Esophagus squamous epithelium (tissue), 5 donors: ENCODE measurements at places on chromosomes 4 and X.

- no peak for DNase-seq
Observed at GRCh38 chr4:6794189-6794588, 11.7 kb downstream of the KIAA0232 start.

- DNase-seq = no peak
Observed at GRCh38 chrX:153620576-153620975, 21.6 kb upstream of the CCNQ start.

GRCh38 chr4:109506890-109507289, 53.2 kb upstream of the MCUB start:
- DNase-seq = no peak

DNA sequence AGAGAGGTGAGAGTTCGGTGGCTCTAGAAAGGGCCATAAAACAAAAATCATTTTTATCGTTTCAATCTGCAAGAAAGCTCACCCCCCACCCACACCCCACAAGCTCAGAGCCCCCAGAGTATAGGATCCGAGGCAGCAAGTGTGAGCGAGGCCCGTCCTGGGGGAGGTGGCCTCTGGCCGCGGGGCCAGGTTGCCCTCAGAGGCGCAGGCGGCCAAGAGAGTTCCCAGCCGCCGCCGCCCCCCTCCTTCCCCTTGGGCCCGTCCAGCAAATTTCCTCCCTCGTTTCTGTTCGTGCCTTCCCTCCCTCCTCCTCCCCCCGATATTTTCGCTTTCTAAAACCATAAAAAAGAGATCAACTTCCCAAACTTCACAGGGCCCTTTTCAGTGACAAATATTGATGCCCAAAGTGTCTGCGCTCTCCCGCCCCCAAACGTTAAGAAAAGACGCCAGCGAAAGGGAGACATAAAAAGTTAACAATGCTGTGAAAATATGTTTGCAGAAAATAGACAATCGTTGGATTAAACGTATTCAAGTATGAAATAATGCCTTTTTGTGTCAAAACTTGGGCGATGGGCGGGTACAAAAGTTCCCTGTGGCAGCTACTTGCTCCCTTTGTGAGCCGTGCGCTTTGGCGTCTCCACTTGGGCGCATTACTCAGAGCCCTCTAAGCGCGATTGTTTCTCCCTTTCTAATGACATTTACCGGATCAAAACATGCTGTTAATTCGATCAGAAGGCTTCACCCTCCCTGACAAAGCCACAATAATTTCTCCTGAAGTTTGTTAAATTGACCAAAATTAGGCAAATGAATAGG, 1.1 kb upstream of the HELT start:
- DNase-seq = no peak

DNA sequence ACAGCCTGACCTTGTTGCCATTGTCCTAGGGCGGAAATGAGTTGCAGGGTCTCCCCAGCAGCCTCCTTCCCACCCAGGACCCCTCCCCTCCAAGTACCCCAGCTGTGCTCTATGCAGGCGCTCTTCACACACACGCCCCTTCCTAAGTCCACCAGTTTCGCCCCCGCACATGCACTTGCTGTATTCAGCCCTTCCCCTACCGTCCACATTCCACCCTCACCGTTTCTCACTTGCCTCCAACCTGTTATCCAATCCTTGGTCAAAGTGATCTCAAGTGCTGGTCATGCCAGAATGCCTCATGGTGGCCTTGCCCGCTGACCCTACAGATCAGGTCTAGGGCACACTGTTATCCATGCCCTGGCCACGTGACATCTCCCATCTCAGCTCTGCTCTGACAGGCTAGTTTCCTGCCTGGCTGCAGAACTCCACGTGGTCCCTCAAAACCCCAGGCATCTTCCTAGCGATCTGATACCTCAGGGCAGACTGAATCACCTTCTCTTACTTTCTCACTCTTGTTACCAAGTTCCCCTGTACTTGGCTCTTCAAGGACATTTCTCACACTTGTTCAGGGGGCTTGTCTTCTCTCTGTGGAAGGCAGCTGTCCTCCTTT, 39.7 kb downstream of the NSG1 start:
- DNase-seq = no peak

GRCh38 chr4:41613386-41613785, 75.4 kb downstream of the LIMCH1 start:
- no peak for DNase-seq

DNA sequence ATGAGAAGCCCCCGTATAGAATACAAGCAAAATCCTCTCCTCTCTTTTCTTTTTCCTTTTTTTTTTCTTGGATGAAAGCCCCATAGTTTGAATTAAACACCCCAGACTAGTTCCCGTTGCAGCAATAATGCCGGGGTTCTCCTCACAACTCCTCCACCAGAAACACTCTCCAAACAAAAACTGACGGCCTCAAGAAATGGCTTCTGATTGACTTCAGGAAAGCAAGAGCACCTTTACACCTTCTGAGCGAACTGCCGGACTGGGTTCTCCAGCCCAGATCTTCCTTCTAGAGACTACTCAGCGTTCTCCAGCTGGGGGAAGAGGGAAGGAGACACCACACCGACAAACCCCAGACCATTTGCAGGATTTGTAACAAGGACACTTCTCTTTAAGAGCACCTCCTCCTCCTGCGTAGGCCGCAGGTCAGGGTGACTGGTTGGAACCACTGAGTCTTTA, 4.0 kb downstream of the HAND2 start:
- DNase-seq = no peak

- DNase-seq = no peak
Observed at GRCh38 chrX:85213792-85214530, 29.6 kb downstream of the SATL1 start.

- no peak for DNase-seq
Observed at GRCh38 chrX:110062919-110063318, 60.0 kb downstream of the TMEM164 start.

DNA sequence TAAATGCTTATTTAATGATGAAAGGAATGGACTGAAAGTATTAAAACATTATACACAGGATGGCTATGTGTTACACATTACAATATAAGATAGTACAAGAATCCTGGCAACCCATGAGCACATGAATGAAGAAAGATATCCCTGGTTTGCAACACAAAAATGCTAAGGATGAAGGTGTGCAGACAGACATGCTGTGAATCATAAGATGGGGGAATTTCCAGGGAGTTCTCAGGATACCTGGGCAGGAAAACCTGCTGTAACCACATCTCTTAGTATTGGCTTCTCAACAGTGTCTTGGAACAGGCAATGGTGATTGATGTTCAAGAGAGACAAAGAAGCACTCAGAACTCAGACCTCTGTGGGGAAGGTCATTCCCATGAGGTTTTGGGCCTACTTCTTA, 23.9 kb upstream of the ANOS1 start:
- DNase-seq = no peak

- DNase-seq = no peak
Observed at GRCh38 chr4:156762851-156763250, 208.7 kb downstream of the PDGFC start.

GRCh38 chrX:45806410-45807121, 605.9 kb upstream of the DIPK2B start:
- DNase-seq = no peak

- no peak for DNase-seq
Observed at GRCh38 chrX:151789179-151789800, 54.7 kb downstream of the CNGA2 start.

DNA sequence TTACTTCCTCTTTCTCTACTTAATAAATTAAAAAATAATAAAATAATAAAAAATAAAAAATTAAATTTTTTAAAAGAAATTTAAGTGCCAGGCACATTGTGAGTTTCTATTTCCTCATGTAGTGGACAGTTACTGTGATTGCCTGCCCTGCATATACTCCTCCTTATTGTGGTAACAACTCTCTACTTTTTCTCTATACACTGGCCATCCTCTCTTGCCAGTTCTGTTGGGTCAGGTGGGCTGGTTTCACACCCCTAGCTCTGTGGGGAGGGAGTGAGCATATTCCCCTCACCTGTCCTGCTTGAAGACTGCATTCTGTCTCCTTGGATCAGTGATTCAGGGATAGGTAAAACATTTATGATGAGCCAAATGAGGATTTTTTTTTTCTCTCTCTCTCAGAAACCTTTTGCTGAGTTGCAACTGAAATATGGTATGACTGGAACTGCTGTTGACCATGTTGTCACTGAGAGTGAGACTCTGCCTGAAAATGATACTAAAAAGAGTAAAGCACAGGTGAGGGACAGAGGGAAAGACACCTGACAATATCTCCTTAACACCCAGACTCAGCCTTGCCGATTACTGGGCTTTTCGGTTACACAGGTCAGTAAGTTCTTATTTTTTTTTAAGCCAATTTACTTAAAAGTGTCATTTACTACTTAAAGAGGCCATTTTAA, 37.2 kb downstream of the CXXC4 start:
- DNase-seq = no peak

GRCh38 chrX:15465896-15466651, 27.1 kb downstream of the PIR start:
- no peak for DNase-seq

- no peak for DNase-seq
Observed at GRCh38 chr4:102981005-102981404, 38.5 kb downstream of the SLC9B1 start.

DNA sequence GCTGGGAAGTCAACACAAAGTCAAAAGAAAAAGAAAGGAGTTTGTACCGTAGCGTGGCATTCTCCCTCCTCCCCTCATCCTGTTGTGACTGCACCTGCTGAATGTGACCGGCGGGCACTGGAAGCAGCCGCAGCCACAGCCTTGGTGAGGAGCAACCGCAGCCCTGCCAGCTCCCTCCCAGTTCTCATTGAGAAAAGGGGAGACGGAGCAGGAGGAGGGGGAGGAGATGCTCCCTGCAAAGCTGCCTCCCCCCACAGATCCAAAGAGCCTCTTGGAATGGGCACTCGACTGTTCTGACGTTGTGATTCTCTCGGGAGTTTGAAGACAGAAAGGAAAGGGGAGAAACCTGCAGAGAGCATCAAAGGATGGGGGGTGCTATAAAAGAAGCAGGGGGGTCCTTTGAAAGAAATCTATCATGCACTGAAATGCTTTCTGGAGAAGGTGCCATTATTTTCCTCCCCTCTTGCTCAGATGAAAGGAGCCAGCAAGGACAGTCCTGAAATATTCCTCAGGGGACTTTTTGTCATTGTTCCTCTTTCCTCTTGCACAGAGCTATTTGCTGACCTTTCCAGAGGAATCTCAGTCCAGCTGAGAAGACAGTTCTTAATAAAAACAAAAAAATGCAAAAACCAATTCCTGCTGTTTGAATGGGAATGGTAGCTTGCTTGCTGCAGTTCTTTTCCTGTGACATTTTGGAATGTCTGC, 429.7 kb downstream of the MAPK10 start:
- no peak for DNase-seq

DNA sequence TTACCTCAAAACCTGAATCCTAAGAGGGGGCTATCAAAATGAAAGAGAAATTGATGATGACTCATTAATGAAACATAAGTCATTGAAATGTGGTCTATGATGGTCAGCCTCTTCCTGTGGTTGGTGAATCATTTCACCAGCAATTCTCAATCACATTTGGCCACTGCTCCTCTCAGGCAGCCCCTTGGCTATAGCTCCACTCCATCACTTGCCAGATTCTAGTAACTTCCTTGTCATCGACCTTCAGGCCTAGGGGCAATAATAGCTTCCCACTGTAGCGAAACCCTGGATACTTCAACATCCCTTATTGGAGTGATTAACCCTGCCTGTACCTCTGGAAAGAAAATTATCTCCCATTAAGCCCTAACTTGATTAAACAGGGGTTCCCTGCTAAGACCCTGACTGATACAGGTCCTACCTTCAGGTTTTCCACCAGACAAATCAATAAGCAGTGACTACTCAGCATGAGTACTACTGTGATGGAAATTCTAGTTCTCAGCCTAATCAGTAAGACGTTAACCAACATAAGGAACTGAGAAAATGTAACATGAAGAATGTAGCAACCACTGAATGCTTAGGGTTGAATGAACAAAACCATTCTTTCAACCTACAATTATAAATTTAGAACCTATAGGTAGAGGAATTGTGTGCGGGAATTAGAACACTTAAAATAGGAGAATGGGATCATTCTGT, 30.4 kb downstream of the ADH7 start:
- no peak for DNase-seq

DNA sequence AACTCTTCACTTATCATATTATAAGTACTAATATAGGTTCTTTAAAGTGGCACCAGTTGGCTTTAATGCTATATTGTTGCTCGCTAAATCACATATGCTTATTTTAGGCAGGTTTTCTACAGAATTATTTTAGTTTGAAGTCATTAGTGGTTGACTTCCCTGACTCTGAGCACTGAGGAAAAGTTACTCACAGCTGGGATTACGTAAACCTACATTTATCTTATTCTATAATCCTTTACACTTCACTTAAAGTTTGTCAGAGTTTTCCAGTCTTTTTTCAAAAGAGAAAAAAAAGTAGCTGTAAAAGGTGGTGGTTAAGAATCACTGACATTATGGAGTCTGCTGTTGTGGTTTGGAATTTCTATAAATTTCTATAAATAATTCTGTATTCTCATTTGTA, 5.8 kb downstream of the UGT2B4 start:
- no peak for DNase-seq

DNA sequence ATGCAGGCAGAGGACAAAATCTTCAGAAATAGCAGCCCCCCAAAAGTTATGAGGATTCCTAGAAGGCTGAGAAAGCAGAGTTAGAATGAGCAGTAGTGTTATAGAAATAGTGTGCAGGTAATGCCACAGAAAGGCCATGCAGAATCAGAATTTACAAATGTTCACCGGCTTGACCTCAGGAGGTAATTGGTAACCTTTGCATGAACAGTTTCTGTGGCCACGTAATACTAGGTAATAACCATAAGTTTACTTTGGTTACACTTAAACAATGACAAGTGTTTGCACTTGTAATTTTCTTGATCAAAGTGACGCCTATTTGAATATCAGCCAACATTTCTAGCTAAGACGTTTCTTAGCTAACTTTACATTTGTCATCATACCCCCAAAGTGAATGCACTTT, 393.6 kb downstream of the GPAT3 start:
- no peak for DNase-seq

DNA sequence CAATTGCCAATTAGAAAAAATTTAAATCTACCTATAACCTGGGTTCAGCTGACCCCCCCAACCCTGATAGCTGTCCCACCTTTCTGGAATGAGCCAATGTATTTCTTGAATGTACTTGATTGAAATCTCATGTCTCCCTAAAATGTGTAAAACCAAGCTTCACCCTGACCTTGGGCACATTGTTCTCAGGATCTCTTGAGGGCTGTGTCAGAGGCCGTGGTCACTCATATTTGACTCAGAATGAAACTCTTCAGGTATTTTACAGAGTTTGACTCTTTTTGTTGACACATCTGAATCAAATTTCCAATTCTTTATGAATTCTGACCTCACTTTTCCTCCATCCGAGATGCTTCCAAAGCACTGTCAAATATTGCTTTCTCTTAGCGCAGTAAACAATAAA, 115.3 kb upstream of the BEND4 start:
- DNase-seq = no peak

DNA sequence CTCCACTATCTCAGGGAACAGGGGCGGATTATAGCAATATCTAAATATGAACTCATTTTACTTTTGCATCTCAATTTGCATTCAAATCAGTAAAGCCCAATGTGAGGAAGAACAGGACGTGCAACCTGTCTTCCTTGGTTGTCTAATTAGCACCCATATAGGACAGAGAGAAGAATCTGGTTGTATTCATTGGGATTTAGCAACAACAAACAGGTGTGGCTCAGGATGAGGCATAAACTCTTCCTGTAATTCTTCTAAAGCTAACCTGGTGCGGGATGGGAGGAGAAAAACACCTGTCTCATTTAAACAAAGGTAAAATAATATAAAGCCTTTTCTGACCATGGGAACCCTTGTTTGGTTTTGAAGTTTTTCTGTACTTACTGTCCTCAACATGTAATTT, 22.2 kb downstream of the TMPRSS11A start:
- DNase-seq = no peak
